ENCODE measurements at places on chromosomes 3 and 15.

GRCh38 chr3:184911570-184911969 lies 99.6 kb downstream of the VPS8 start:
- DNase-seq = no peak

- DNase-seq = no peak
Measured at GRCh38 chr3:126421573-126422119, 26.9 kb downstream of the CFAP100 start.

- DNase-seq = no peak
Measured at GRCh38 chr3:142273501-142273900, 48.1 kb upstream of the GK5 start.

DNA sequence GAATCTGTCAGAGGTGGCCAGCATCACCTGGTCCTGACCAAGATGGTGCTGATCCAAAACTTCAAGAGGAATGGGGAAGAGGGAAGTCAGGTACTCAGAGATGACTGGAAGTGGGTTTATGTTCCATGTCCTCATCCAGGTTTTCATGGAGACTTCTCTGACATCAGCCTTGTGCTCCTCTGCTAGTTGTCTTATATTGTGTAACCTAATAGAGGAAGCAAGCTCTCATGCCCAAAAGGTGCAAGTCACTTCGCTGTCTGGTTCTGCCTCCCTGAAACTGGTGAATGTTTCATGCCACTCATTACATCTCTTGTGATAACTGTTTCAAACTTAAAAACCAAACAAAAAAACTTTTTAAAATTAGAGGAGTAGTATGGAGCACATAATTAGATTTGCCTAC lies 127.2 kb upstream of the MANF start:
- DNase-seq = no peak

DNA sequence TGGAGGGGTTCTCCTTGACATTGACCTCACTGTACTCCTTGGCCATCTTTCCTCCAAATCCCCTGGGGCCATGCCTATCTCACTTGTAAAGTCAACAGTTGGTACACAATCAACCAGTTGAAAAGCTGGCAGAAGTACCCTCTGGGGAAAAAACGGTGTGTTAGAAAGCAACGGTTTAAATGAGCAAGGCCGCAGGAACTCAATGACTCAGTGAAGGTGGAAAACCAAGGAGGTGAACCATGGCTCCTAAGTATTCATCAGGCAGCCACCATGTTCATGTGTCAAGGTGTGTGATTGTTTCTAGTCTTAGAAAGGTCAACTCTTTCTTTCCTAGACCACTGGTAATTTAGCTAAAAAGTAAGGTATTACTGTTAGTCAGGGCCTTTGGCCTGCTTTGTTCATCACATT lies 130.9 kb upstream of the SATB1 start:
- DNase-seq = no peak

DNA sequence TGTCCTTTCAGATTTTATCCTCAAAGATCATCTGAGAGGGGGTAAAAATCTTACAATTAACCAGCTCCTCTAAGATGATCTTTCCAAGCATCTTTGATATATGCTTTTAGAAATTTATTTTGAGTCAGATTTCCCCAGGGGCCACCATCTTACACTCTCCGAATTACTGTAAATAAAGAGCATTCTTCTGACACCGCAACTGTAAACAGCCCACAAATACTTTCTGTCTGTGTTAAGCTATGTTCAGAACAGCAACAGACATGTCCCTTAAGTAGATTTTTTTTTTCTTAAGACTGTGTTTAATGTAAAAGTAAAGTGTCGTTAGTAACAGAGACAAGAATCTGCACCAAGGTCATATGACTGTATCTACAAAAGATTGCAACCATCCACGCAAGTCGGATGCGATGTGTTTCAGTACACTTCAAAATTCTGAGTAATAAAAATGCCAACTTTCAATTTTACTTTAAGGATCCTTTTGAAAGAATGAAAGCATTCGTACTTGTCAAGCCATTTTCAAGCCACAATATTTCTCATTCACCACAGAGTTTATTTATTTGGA lies 159.0 kb upstream of the KCNH8 start:
- DNase-seq = no peak

GRCh38 chr15:98581715-98582114 lies 66.6 kb upstream of the IGF1R start:
- DNase-seq = no peak

- DNase-seq = no peak
Measured at GRCh38 chr3:108834551-108834950, 12.0 kb downstream of the TRAT1 start.

GRCh38 chr3:129449279-129450115 lies 9.5 kb downstream of the IFT122 start:
- no peak for DNase-seq

GRCh38 chr3:67846166-67846565 lies 191.8 kb upstream of the SUCLG2 start:
- no peak for DNase-seq

- DNase-seq = no peak
Measured at GRCh38 chr15:66569461-66570137, 3.8 kb upstream of the LCTL start.

DNA sequence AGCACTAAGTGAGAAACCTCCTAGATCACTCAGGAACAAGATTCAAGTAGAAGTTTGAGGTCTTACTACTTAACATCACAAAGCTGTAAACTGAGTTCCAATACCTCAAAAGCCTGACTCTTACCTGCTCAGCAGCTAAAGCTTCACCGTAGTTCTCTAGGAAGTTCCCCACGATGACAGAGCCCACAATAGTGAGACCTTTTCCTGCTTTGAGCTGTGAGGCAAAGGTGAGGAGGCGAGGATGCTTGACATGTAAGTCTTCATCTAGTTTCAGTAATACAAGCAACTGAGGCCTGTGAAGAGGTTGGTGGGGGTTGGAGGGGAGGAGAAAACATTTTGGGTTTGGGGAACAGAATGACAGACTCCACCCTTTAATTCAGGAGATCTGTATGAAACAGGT lies 15.7 kb downstream of the EMC4 start:
- DNase-seq = no peak

DNA sequence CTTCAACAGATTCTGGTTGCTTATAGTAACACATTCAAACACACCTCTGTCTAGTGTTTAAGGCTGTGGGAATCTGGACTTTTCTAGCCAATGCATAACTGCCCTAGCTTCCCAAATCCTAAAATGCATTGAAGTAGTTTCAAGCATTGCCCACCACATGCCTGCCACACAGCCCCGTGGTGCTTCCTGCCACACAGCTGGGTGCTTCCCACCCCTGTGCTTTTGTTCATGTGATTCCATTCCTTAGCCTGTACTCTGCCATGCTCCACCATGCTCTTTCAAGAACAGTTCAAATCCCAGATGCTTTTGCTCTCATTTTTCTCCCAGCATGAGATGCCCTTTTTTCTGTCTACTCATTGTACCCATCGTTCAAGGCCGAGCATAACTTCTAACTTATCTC lies 2.3 kb upstream of the CMC1 start:
- DNase-seq = no peak

DNA sequence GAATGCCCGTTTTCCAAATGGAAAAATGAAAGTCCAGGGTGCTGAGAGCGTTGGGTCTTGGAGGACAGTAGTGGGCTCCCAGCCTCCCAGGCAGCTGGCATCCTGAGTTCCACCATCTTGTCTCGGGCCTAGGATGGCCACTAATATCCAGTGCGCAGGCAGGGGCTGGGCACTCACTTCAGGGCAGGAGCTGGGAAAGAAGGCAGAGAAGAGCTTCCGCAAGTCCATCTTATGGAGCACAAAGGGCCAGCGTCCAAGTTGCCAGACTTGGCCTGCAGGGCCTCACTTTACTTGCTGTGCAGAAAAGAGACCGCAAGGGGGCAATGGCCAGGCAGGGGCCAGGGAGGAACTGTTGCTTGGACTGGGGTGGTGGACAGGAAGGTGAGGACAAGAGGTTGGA lies 46.1 kb downstream of the IQSEC1 start:
- no peak for DNase-seq

- no peak for DNase-seq
Measured at GRCh38 chr3:123282461-123282860, 80.7 kb downstream of the SEC22A start.

DNA sequence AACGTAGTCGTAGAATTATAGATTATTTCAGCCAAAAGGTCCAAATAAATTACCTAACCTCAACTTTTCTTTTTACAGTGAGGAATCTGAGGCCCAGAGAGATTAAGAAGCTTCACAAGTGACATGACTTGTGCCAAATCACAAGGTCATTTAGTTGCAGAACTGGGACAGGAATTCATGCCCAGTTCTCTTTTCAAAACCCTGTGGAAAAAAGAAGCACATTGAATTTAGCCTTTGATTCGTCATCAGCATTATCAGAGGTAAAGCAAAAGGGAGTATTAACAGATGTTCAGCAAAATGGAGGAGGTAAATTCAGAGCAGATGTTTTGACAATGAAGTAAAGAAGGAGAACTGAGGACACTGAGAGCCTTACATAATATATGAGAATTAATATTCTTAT lies 4.5 kb downstream of the SERPINI2 start:
- no peak for DNase-seq

DNA sequence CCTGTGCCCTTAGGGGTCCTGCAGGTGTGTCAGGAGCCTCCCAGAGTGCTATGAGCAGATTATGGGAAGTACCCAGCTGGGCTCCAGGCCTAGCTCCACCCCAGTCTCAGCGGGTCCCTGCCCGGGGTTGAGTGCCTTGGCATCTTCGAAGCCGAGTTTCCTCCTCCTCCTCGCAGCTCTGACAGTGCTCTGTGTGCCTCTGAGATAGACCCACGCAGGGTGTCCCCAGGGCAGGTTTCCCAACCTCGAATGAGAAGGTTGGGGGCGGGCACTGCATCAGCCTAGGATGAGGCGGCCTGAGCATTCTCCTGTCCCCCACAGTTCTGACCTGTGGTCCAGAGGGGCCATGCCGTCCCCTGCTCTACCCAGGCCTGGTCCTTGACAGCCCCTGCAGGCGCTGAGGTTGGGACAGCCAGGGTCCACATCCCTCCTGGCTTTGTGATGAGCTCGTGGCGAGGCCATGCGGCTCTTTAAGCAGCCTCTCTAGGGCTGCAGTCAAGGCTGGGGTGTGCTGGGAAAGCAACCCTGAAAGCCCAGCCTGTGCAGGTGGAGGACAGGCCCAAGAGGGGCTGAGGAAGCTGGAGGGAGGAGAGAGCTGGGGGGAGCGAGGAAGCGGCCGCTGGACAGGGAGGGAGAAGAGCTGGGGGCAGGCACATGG lies 20.2 kb upstream of the SKOR1 start:
- no peak for DNase-seq

DNA sequence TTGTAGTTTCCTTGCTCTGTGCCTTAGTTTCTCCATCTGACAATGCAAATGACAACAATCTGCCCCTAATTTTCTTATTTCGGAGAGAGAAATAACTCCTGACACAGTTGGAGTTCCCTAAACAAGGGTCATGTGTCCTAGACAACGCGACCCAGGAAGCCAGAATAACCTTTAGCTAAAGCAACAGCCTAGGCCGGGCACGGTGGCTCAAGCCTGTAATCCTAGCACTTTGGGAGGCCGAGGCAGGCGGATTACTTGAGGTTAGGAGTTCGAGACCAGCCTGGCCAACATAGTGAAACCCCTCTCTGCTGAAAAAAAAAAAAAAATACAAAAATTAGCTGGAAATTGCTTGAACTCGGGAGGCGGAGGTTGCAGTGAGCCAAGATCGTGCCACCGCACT lies 49.9 kb downstream of the MCF2L2 start:
- no peak for DNase-seq

DNA sequence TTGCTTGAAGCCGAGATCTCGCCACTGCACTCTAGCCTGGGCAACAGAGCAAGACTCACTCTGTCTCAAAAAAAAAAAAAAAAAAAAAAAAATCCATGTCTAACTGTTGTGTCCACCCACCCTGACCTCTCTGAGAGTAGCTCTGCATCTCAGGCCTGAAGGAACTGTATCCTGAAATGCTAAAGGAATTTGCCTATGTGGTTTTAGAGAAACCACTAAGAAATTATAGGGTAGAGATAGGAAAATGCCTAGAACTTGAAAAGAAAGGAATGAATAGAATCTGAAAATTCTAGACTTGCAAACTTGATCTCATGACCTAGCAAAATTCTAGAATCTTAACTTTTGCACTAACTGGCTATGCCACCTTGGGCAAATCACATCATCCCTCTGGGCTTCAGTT lies 217.5 kb upstream of the ROPN1 start:
- no peak for DNase-seq

DNA sequence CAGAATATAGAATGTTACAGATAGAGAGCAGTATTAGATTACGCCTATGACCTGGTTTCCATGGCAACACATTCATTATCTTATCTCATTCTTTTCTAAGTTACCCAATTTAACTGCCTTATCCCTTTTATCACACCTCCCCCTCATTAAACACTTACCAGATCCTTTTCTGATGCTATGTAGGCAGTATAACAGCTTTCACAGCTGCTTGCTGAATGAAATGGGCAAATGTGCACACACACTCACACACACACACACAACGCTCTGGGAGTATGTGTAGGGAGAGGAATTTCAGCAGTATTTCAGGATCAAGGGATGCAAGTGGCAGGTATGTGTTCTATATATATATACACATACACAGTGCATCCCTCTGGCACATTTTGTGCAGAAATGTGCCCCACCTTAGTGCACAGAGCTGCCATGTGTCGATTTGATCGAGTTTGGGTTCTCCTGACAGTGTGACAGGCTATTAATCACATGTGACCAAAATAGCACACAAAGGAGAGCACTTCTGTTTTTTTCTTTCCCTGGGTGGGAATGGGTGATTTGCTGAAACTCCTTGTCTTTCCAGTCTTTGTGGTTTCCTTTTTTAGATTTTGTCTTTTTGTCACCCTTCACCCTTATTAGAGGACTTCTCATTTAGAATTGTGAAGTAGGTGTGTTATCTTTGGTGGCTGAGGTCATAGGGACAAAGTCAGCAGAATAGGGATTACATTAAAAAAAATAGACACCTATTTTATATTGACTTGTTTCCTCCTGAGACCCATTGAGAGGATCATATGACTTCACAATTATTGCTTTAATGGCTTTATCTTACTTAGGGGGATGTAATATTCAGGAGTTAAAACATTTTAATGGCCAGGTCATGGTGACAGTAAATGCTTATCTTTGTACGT lies 553.7 kb downstream of the PDCD6IP start:
- no peak for DNase-seq

GRCh38 chr3:132315851-132316250 lies 1.4 kb upstream of the ACP3 start:
- no peak for DNase-seq

DNA sequence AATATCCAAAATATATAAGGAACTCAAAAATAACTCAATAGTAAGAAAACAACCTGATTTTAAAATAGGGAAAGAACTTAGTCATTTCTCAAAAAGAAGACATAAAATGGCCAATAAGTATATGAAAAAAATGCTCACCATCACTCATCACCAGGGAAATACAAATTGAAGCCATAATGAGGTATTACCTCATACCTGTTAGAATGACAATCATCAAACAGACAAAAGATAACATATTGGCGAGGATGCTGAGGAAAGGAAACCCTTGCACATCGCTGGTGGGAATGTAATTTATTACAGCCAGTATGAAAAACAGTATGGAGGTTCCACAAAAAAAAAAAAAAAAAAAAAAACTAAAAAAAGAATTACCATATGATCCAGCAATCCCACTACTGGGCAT lies 38.2 kb downstream of the KPNA1 start:
- DNase-seq = no peak

DNA sequence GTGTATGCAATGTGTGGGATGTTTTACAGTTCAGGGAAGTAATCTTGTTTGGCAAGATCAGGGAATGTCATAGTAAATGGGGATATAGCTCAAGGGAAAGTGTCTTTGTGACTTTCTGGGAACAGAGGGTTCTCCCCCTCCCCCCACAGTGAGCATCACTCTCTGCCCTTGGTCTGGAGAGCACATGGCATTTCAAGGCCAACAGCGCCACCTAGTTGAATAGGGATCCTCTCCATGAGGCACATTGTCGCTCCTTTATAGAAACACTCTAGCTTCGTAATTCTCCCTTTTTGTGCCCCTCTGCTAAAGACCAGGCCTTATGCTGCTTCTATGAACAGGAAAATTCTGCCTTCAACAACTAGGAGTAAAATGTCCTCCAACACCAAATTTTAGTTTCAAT lies 37.1 kb upstream of the ARNT2 start:
- no peak for DNase-seq

Measured in NCI-H187 (cell line).